Fibroblast of villous mesenchyme (primary cell): ENCODE measurements at places on chromosomes 4 and X. TPM values are rescaled to one million over a fixed set of nuclear protein-coding genes. Genes with fewer than 3 reads are reported as not detected.
A peak's percentile ranks its signal among the peaks of the same experiment; 100 is the strongest.

TRPC5OS gene
- not detected in 2 replicates for total RNA-seq

GRCh38 chr4:21211846-21212245 lies 511.6 kb downstream of the PACRGL start:
- DNase-seq = no peak

DNA sequence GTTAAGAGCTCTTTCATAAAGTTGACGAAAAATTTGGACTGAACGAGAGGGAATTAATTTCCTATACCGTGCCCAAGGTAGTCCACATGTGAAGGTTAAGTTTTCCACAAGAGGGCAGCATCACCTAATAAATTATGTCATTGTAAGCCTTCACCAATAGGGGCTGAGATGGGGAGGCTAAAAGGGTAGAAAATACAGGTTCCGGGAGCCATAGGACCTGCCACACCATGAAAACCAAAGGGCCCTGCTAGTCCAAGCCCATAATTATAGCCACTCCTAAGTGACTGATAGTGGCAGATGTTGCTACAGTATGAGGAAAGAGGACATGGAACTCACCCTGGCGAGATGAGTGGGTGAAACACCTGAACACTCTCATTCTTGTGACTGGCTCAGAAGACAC lies 122.2 kb downstream of the SHROOM4 start:
- peak; percentile 32 for DNase-seq

DNA sequence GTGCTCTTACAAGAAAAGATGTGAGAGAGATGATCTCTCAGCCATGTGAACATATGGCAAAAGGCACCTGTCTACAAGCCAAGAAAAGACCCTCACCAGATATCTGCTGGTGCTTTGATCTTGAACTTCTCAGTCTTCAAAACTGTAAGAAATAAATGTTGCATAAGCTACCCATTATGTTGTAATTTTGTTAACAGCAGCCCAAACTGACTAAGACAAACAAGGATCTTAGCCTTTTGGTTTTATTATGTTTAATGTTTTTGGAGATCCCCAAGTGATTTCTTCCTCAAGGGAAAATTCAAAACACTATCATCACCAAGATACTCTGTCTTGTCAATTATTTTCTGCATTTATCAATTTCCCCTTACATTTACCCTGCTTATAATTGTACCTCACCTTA lies 21.8 kb upstream of the CCNI start:
- no peak for DNase-seq

- no peak for DNase-seq
These were observed 204.5 kb upstream of the PSAPL1 start for GRCh38 chr4:7638984-7639789.

NKAP gene
- 3.9 and 4.8 TPM in 2 replicates for total RNA-seq

KIF4A gene
- 8.1 and 10.8 TPM in 2 replicates for total RNA-seq

CYLC1 gene
- not detected in 2 replicates for total RNA-seq

DNA sequence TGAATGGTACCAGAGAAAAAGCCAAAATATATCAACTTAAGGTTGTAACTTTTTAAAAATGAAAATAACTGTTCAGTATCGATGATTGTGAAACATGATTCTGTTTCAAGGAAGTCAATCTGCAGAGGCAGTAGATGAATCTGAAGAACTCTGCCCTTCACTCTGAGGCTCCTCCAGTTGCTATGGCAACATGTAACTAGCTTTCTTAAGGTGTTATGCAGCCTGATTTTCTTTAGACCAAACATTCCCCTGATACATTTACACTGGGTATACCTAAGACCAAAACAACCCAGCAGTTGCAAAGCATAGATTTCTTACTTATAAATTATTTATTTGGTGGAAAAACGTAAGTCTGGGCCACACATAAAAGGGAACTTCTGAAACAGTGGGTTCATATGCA lies 133.6 kb upstream of the RASGEF1B start:
- DNase-seq = no peak
